Astrocyte (in vitro differentiated cells and primary cell): ENCODE measurements at places on chromosomes 6 and 20. TPM values are rescaled to one million over a fixed set of nuclear protein-coding genes. Genes with fewer than 3 reads are reported as not detected.

The LST1 gene
- total RNA-seq = not detected in 2 replicates

The SLC52A3 gene
- 0.09 TPM in 1 of 2 replicates, not detected in the other for total RNA-seq

The HS3ST5 gene
- total RNA-seq = 1.5 and 3.2 TPM in 2 replicates

The FKBP1C gene
- 0.32 and 0.58 TPM in 2 replicates for total RNA-seq

The CST11 gene
- not detected in 2 replicates for total RNA-seq

The TSPO2 gene
- not detected in 2 replicates for total RNA-seq

The LY6G6F gene
- not detected in 2 replicates for total RNA-seq

The ARMC12 gene
- total RNA-seq = 0.25 TPM in 1 of 2 replicates, not detected in the other

The BRD2 gene
- total RNA-seq = 213 and 234 TPM in 2 replicates

The EYS gene
- total RNA-seq = 0.07 and 0.16 TPM in 2 replicates

The BMP2 gene
- 4.7 and 9.2 TPM in 2 replicates for total RNA-seq

The TINAG gene
- not detected in 2 replicates for total RNA-seq

The CD40 gene
- 2.3 and 4.1 TPM in 2 replicates for total RNA-seq

The GTSF1L gene
- total RNA-seq = not detected in 2 replicates

The OPN5 gene
- not detected in 2 replicates for total RNA-seq

The BIRC7 gene
- total RNA-seq = 2.9 and 3.3 TPM in 2 replicates

The UST gene
- 15.3 and 18.0 TPM in 2 replicates for total RNA-seq

The BTN1A1 gene
- not detected in 2 replicates for total RNA-seq

The CTCFL gene
- total RNA-seq = not detected in 2 replicates

The CRIP3 gene
- not detected in 2 replicates for total RNA-seq

The IL20RA gene
- 0.07 and 0.17 TPM in 2 replicates for total RNA-seq

The CAPN11 gene
- not detected in 2 replicates for total RNA-seq
